ENCODE measurements at places on chromosomes 2 and 18. TPM values are rescaled to one million over a fixed set of nuclear protein-coding genes. Genes with fewer than 3 reads are reported as not detected.

PAIP2B gene
- 0.24 TPM for polyA plus RNA-seq

LONRF2 gene
- polyA plus RNA-seq, result 0.83 TPM

DNA sequence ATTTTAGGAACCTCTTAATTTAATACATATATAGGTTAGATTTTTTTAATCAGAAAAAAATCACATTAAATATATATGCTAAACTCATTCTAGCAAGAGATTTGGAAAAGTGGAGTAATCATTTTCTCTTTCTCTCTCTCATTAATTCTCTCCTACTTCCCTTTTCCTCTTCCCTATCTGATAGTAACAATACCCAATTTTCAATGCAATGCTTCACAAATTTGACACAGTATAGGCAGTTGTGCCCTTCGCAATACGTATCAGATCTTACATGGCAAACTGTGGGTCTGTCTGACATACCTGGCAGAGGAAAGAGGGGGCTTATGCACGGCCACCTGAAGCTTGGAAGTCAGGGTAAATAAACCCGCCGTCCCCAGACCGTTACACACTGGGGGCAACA, 444.3 kb downstream of the NBAS start:
- DNase-seq, result no peak

- DNase-seq, result no peak
Measured at GRCh38 chr2:10324095-10324832, 21.6 kb downstream of the HPCAL1 start.

GRCh38 chr2:136024616-136025015, 39.2 kb upstream of the DARS1 start:
- DNase-seq, result no peak

DNA sequence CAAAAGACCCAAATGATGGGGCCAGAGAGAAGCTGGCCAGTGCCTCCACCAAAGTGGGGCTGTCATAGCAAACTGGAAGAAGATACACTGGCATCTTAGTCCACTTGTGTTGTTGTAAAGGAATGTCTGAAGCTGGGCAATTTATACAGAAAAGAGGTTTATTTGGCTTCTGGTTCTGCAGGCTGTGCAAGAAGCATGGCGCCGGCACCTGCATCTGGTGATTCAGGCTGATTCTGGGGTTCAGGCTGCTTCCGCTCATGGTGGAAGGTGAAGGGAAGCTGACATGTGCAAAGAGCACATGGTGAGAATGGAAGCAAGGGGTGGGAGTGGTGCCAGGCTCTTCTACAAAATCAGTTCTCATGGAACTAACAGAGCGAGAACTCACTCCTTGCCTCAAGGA, 135.9 kb upstream of the TWIST2 start:
- DNase-seq, result no peak

DNA sequence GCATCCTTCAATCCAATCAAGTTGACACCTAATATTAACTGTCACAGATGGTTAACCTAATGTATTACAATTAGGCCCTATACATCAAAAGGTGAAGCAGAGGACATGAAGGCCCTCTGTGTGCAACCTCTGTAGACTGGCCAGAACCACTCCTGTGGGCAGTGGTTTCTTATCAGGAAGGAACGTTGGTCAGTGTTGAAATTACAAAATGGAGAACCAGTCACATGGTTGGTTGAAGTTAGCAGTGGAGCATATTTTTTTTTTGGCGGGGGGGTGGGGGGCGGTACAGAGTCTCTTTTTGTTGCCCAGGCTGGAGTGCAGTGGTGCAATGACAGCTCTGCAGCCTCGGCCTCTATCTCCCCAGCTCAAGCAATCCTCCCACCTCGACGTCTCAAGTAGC, 19.8 kb downstream of the RNU2-63P start:
- DNase-seq, result no peak

- DNase-seq, result no peak
Measured at GRCh38 chr2:205293559-205293958, 388.7 kb upstream of the NRP2 start.

DNA sequence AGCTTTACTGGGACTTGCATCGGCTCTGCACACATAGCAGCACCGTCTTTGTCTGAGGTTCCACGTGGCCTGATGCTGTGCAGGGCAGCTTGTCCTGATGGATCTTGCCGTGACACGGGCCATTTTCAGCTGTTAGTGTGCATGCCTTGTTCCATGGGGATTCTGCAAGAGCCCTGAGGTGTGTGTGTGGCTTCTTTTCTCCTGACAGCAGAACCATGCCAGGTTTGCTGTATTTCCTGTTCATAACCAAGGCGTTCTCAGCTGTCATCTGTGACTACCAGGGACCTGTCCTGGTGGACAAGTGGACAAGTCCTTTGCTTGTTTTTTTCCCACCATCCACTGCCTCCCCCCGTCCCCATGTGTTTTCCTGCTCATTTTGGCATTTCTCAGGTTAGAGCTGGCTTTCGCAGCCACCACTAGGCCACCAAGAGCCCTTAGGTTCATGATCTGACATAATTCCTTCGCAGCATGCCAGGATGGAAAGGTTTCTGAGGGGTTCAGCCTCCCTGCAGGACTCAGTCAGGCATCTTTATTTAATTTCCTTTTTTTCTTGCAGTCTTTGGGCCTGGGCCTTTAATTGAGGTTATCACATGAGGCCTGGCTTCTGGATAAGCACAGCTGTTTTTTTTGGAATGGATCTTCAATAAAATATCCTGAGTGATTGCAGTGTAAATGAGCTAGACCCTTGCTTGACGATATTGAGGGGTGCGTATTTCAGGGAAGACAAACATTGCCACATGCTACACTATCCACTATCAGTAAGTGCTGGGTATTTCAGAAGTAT, 139.4 kb downstream of the NCK2 start:
- no peak for DNase-seq

DNA sequence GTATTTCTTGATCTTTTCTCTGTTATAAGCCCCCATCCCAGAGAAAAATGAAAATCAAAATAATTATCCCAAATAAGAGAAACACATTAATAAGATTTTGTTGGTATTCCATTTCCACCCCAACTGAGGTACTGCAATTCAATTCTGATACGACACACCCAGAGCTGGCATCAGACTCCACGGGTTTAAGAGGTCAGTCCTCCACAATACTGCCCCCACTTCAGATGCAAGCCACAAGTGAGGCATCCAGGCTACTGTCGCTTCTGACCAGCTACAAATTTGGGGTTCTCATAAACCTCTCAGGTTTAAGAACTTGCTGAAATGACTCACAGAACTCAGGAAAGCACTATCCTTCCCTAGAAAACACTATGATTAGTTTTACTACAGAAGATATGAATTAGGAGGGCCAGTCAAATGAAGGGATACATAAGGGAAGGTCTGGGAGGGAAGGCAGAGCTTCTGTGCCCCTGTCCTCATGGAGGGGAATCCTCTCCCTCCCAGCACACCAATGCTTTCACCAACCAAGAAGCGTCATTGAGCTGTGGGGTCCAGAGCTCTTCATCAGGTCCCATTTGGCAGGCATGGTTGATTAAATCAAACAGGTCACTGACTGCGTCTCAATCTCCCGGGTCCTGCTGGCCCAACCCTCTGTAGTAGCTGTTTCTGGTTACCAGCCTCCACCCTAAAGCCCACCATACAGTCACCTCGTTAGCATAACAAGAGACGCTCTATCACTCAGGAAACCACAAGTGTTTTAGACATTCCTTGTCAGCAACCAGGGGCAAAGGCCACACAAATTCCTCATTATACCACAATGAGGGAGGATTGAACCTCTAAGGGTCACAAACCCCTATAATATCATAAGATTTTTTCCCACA, 46.2 kb downstream of the IWS1 start:
- no peak for DNase-seq

All from AG04450 (cell line).